ENCODE measurements at places on chromosomes 12 and 14. TPM values are rescaled to one million over a fixed set of nuclear protein-coding genes. Genes with fewer than 3 reads are reported as not detected.

- no peak for DNase-seq
Observed at GRCh38 chr12:123398550-123399254, 14.8 kb downstream of the KMT5A start.

Gene BRI3BP
- total RNA-seq, result 5.5 TPM

Gene MTRFR
- 5.6 TPM for total RNA-seq

DNA sequence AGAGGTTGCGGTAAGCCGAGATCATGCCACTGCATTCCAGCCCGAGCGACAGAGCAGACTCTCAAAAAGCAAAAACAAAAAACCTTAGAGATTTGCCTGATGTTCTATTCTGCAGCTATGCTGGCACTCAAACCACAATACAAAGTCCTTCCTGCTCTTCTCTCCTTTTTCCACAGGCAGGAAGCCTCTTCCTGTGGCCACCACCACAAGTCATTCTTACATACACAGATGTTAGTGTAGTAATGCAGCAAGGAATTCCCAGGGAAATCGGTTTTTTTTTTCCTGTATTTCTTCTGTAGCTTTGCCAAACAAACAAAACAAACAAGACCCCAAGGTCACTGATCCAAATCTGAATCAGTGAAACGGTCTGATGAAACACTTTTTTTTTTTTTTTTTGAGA lies 104.3 kb downstream of the FIGNL2 start:
- peak; percentile 89 for DNase-seq

Gene RNF212B
- total RNA-seq, result not detected

DNA sequence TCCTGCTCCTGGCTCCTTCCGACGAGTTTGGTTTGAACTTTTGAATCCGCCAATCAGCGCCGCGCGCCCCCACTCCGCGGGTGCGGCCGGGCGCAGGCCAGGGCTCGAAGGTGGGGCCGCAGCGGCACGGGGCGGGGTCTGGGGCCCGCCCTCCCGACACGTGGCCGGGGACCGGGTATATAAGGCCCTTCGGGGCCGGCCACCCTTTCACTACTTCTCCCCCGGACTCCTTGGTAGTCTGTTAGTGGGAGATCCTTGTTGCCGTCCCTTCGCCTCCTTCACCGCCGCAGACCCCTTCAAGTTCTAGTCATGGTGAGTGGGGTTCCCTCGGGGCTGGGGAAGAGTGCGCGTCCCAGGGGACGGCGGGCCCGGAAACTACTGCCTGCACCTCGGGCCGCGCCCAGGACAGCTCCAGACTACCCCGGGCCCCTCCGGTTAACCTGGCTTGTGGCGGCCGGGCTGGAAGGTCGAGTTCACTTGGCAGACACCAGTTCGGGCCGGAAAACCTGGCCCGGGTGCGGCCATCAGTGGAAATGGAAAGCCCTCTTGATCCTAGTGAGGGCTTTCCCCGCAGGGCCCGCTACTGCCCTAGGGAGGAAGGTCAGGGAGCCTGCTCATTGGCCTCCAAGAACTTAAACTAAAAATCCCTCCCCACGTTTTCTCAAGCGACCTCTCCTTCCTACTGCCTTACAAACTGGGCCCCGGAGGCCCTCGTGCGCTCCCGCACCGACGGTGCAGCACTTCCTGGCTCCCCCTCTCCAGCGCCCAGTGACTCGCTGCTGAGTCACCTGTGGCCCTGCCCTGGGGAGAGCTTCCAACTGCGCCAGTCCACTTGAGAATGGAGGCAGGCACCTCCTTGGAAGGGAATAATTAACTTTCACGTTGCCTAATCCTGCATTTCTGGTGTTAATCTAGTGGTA lies at the start of gene TUBA1C:
Gene TUBA1C (plus strand): TSS at position 210 of the 920 bp plus-strand sequence. CDS start 100 bp downstream, at position 310.
- DNase-seq, result peak; percentile 63

DNA sequence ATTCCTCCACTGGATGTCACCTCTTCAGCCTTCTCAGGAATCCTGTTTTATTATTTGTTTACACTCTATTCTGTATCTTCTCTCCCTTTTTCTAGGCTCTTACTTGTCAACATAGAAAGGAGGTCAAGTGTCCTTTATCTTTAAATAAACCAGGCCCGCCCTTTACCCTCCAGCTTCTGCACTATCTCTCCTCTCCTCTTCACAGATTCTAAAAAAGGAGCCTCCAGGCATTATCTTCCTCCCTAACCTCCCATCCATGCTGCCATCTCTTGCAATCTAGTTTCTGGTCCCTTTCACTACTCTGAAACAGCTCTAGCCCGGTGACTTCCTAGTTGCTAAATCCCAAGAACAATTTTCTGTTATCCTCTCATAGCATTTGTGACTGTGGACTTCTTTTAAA lies 24.1 kb upstream of the ARID2 start:
- DNase-seq, result no peak

GRCh38 chr12:38053113-38053512 lies 263.5 kb upstream of the ALG10B start:
- no peak for DNase-seq

DNA sequence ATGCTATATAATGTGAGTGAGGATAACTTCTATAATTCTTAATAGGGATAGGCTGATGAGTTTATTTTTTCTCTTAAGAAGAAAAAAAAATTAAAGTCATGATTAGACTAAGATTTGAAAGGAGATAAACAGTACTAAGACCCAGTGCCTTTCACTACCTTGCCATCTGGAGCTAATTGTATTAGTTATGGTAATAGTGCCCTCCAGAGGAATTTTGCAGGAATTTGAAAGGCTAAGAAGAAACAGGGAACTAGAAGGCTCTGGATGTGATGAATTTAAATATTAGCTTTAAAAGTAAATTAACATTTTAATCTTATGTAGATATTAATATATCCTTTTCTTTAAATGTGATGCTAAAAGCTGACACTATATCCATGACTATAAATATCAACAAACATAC lies 36.6 kb upstream of the PIK3C2G start:
- DNase-seq, result no peak

- DNase-seq, result no peak
Observed at GRCh38 chr12:53482626-53483168, 16.6 kb downstream of the MAP3K12 start.

DNA sequence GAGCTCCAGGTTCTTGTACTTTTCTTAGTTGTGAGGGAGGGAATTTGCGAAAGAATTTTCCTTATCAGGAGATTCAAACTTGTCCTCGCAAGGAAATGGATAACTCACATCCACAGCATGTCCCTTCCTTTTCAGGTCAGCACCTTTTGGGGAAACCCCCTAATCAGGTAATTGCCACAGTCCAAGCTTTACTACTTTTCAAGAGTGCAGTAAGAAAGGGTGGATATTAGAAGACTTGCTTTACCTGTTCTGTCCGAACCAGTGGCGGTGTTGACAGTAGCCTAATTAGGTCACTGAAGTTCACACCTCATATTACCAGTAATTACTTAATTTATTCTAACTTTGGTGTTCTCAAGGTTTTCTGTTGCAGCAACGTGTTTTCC lies 6.7 kb upstream of the C12orf50 start:
- DNase-seq, result no peak

- no peak for DNase-seq
Observed at GRCh38 chr12:11891346-11891745, 179.4 kb upstream of the BCL2L14 start.

GRCh38 chr12:55875704-55876467 lies 33.1 kb upstream of the MMP19 start:
- no peak for DNase-seq

Gene CHPT1
- total RNA-seq, result 28.1 TPM

GRCh38 chr12:57058454-57058853 lies 8.5 kb upstream of the MYO1A start:
- DNase-seq, result no peak

DNA sequence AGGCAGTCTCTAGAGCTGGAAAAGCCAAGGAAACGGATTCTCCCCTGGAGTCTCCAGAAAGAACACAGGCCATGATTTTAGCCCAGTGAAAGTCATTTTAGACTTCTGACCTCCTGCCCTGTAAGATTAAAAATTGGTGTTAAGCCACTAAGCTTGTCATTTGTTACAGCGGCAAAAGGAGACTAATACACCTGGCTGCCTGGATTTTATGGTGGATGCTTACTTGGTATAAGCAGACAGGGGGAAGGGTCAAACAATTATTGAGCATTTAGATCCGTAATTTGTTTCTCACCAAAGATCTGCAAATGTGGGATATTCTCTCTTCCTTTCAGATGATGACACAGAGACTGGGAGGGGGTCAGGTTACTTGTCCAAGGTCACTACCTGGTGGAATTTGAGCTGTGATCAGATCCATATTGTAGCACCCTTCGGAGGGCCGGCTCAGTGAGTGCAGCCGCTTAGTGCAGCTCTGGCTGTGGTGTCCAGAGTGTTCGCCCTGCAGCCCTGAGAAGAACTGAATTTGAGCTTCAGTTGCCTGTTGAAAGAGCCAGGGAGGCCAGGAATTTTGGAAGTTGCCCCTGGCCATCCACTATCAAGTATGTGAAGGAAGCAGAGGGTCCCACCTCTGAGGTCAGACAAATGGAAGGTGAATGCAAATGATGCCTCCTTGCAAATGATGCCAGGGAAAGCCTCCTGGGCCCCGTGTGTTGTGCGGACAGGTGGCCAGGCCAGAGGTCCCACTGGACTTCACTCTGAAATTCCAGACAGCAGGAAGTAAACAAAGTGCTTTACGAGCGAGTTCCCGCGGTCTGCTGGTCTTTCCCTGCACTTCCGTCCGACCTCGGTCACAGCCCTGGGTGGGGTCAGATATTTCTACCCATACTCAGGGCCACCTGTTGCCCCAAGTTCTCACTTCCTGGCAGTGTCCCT lies 15.1 kb downstream of the GLRX5 start:
- DNase-seq, result no peak

GRCh38 chr14:51073731-51074130 lies 21.2 kb downstream of the TRIM9 start:
- DNase-seq, result no peak

Gene STAB2
- total RNA-seq, result 0.12 TPM

Gene GPR68
- total RNA-seq, result 3.7 TPM

DNA sequence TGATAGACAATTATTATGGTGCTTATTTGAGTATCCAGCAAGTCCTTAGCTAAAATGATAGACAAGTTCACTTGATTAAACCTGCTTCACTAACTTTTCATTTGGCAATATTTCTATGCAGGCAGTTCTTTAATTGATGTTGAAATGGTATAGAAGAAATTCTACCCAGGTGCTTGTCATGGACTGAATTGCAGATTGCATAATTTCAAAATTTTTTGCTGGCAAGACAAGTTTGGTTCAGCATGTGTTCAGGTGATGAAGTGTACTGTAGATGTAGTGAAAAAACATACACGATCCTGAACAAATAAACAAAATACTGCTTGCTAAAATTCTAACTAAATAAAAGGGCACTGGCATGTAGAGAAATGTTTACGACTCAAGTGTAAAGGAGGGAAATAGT lies 189.0 kb downstream of the FOXA1 start:
- no peak for DNase-seq

Gene SMCO3
- total RNA-seq, result 0.12 TPM

- no peak for DNase-seq
Observed at GRCh38 chr14:101291390-101291789, 269.9 kb upstream of the DIO3 start.

GRCh38 chr12:76152181-76152807 lies 67.8 kb upstream of the NAP1L1 start:
- no peak for DNase-seq

Gene PLEKHD1
- total RNA-seq, result not detected

- DNase-seq, result no peak
Observed at GRCh38 chr12:71046215-71046614, 111.6 kb downstream of the TSPAN8 start.

Gene KRT75
- total RNA-seq, result not detected

GRCh38 chr14:69132513-69133181 lies 20.3 kb downstream of the DCAF5 start:
- DNase-seq, result no peak

Gene ASPG
- total RNA-seq, result not detected

DNA sequence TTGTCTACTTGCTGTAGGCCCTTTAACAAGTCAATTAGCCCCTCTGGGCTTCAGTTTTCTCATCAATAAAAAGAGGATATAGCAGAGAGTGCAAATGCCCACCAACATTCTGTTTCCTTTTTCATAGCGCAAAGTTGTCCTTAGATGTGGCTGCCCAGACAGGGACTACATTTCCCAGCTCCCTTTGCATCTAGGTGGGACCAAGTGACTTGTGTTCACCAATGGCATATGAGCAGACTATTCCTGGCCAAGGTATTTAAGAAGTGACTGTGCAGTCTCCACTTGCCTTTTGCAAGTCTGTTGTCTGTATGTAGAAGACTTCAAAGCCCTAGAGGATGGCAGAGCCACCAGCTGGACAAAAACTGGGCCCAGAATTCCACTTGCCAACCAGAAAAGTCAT lies 59.7 kb downstream of the DAO start:
- no peak for DNase-seq

Gene OTOGL
- 0.10 TPM for total RNA-seq

- DNase-seq, result no peak
Observed at GRCh38 chr12:522692-523378, 63.1 kb downstream of the B4GALNT3 start.

- DNase-seq, result no peak
Observed at GRCh38 chr14:80260645-80261044, 49.3 kb upstream of the DIO2 start.

- no peak for DNase-seq
Observed at GRCh38 chr14:96047101-96047500, 7.9 kb downstream of the C14orf132 start.

- no peak for DNase-seq
Observed at GRCh38 chr14:90060312-90060964, 1.4 kb upstream of the KCNK13 start.

- DNase-seq, result no peak
Observed at GRCh38 chr12:11807458-11807857, 158.0 kb downstream of the ETV6 start.

Gene SLC25A47
- 0.05 TPM for total RNA-seq

Gene DPPA3
- total RNA-seq, result not detected

Gene HPD
- total RNA-seq, result not detected

- DNase-seq, result no peak
Observed at GRCh38 chr14:29636870-29637269, 290.8 kb downstream of the PRKD1 start.

DNA sequence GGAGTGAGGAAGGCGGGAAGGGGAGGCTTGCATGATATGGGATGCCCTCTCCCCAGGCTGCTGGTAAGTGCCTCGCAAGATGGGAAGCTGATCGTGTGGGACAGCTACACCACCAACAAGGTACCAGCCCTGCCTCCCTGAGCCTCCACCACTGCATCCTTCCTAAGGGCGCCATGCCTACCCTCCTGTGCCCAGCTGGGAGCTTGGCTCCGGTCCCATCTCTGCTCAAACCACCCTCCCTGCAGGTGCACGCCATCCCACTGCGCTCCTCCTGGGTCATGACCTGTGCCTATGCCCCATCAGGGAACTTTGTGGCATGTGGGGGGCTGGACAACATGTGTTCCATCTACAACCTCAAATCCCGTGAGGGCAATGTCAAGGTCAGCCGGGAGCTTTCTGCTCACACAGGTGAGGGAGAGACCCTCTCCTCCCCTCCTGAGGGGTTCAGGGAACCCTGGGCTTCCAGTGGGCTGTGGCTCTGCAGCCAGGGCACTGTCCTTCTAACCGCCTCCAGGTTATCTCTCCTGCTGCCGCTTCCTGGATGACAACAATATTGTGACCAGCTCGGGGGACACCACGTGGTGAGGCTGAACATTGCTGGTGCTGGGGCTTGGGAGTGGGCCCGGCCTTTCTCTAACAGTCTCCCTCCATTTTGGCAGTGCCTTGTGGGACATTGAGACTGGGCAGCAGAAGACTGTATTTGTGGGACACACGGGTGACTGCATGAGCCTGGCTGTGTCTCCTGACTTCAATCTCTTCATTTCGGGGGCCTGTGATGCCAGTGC lies 2.6 kb downstream of the GNB3 start:
- DNase-seq, result no peak

GRCh38 chr14:43687921-43688320 lies 819.2 kb downstream of the FSCB start:
- DNase-seq, result no peak
